ENCODE measurements at places on chromosomes 2 and 18.

DNA sequence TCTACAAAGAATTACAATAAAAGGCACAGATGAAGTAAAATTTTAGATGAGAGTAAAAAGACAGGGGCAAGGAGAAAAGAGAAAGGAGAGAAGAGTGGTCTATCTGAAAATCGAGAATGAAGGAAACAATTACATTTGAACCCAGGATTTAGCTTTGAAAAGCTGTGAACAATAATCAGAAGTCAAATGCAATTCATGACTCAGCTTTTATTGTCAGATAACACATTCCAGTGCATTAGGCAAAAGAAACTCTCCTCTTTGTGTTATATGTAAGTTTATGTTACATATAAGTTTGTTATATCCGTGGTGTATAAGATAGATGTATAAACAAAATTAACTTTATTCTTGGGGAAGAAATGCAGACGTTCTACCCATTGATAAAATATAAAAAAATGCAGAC is 284.5 kb downstream of the GBX2 start:
- DNase-seq = no peak

DNA sequence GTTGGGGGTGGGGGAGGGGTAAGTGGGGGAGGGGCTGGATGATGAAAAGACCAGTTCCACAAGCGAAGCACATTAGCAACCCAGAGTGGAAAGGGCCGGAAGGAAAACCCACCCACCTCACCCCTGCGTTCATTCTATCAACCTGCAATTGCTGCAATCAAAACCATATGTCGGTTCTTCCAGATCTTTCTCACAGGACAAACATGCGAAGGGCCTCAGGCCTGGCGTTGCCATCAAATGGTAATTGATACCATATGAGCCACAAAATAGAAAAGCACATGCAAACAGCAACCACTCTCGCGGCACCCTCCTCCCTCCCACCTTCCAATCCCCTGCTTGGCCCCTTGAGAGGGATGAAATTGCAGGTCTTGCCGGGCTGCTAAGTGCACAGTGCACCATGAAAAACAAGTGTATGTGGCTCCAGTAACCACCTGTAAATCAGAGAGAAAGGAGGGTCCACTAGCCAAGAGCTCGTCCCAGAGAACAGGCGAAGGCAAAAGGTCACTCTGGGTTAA is 287.5 kb downstream of the TCF4 start:
- no peak for DNase-seq

- DNase-seq = no peak
These were observed 378.6 kb upstream of the SLC14A2 start for GRCh38 chr18:45236676-45237075.

DNA sequence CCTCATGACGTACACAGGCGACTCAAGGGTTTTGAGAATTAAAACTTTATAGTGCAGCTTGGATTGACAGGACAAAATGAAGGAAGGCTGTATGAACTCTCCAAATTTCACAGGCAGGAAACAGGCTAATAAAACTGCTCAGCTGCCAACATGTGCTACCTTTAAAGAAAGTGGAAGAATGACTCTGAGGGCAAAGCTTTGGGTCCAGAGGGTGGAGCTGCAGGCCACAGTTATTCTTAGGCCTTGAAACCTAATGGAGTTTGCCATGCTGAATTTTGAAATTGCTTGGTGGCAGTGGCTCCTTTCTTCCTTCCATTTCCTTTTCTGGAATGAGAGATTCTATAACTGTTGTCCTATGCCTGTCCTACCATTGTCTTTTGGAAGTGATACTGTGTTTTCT is 34.8 kb downstream of the HAT1 start:
- no peak for DNase-seq

- DNase-seq = no peak
These were observed 281.0 kb downstream of the AFF3 start for GRCh38 chr2:99861376-99861760.

DNA sequence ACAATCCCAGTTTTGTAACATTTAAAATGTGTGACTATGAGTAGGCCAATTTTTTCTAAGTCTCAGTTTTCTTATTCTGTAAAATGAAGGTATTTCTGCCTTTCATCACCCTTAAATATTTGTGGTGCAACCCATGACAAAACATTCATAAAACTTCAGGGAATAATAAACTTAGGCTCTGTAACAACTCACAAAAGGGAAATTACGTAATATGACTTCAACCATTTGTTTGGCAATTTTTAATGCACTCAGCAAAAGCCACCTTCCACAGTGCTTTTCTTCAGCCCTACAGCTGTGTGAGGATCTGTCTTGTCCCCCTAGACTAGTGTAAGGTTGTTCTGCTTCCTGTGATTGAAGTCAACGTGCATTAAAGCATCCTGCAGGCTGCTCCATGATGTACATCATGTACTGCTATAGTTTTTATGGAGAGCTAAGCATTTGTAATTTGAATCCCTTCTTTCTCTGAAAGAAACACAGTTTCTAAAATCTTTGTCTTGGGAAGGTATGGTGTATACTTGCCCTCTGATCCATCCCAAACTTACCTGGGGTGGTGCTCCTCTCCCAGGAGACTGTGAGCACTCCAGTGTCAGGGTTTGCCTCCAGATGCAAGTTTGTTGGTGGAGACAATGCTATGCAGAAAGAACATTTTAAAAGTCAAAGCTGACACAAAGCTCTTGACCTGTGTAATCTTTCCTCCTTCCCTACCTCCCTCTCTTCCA is 39.1 kb downstream of the FN1 start:
- no peak for DNase-seq

DNA sequence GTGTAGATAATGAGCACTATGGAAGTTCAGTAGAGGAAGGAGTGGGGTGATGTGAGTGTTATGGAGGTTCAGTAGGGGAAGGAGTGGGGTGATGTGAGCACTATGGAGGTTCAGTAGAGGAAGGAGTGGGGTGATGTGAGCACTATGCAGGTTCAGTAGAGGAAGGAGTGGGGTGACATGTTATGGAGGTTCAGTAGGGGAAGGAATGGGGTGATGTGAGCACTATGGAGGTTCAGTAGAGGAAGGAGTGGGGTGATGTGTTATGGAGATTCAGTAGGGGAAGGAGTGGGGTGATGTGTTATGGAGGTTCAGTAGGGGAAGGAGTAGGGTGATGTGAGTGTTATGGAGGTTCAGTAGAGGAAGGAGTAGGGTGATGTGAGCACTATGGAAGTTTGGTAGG is 116.3 kb upstream of the SMAD7 start:
- no peak for DNase-seq

GRCh38 chr18:48153613-48154481 is 223.4 kb upstream of the SMAD2 start:
- DNase-seq = no peak

DNA sequence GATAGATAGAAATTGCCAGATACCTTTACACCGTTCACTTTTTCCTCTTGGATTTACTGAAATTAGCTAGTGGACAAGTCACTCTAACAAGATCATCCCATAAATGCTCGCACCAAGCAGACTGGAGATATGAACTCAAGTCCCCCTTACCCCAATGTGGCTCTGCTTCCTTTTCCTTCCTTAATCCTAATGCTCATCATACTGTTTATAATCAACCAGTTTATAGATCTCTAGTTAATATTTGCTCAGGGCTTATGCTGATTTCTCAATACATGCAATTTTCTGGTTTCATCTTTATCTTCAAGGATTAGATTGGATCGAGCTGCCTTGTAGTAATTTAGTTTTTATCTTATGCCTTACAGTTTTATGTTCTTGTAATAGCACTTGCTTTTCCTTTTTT is 318.3 kb upstream of the KLHL29 start:
- DNase-seq = no peak

- no peak for DNase-seq
These were observed 398.5 kb upstream of the FIGN start for GRCh38 chr2:164134336-164134735.

- DNase-seq = no peak
These were observed 72.2 kb downstream of the DSC3 start for GRCh38 chr18:30970196-30970816.

Data from CD4-positive, alpha-beta T cell treated with Interleukin-21 for 1 hour (primary cell).